H4 (cell line): ENCODE measurements at places on chromosomes 11 and 22.

- no peak for DNase-seq
These were observed 370.7 kb upstream of the CCDC90B start for GRCh38 chr11:83656796-83657330.

DNA sequence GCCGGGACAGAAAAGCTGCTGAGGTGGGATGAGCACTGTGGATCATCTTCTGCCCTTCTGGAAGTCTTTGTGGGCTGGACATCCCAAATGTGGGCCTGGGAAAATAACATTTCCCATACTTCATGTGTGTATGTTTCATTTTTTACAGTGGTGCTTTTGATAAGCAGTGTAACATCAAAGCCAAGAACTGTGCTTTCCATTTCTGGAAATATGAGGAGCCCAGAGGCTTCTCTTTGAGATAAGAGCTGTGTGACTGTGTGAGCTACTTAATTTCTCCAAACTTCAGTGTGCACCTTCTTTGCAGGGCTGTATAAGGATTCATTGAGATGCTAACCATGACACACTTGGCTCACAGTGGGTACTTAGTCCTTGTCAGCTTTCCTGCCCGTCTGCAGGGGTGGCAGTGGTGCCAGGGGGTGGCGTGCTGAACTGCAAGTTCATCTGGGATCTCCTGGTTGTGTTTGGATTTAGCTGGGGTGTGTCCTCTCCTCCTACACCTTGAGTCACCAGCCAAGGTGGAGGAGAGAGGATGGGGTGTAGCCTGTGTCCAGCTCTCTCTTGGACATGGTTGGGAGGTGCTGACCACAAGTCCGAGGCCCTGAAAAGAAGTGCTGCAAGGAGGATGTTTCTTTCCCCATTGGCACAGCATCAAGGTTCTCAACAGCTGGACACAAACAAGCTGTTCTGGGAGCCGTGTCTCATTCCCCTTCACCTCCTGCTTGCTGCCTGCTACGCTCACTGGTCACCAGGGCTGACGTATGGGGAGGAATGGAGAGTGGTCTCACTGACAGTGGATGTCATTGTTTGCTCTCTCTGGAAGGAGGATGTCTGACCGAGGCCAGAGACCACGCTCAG, 139.4 kb downstream of the TEAD1 start:
- DNase-seq = peak; percentile 65

DNA sequence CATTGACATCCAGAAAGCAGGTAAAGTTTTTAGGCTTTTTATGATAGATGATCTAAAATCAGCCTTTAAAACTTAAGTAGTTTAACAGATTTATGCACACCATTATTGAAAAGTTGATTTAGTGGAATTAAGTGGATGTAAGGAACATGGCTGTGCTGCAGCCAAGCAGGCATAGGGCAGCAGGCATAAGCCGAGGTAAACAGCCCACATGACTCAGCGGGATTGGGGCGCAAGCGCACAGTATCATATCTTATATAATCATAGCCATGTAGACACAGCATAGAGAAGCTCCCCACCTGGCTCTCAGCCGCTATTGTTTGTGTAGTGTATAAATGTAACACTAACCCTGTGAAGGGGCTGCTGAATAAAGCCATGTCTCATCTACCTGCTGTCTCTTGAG, 157.5 kb downstream of the WNT11 start:
- no peak for DNase-seq

- DNase-seq = peak; percentile 14
These were observed 212.7 kb upstream of the CADM1 start for GRCh38 chr11:115716601-115717529.

DNA sequence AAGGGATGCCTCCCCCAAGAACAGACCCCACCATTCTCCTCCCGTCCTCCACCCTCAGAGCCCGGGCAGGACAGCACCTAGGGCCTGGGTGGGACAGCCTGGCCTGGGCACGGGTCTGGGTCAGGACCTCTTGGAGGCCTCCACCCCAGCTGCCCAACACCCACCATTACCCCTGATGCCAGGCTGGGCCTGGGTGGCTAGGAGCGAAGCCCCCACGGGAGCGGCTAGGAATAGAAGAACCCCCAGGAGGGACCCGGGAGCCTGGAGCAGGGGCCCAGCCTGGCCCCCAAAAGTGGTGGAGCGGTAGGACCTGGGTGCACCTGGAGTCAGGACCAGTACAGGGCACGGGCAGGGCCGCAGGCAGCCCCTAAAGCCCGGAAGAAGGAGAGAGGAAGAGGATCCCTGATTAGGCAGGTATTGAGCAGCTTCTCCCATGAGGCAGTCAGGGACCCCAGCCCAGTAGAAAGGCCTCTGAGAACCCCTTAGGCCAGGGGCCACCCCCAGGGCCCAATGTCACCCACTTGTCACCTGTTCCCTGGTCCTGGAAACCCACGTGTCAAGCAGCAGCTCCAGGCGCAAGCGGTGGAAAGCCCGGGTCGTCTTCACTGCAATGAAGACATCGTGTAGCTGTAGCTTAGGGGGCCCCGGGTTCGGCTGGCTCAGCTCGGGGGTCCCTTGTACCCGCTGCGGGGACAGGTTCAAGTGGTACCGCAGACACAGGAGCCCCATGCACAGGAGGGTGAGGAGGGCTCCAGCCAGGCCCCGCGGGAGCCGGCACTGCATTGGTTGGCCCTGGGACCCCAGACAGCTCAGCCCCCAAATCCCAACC, 575 bp downstream of the MFNG start:
- no peak for DNase-seq

DNA sequence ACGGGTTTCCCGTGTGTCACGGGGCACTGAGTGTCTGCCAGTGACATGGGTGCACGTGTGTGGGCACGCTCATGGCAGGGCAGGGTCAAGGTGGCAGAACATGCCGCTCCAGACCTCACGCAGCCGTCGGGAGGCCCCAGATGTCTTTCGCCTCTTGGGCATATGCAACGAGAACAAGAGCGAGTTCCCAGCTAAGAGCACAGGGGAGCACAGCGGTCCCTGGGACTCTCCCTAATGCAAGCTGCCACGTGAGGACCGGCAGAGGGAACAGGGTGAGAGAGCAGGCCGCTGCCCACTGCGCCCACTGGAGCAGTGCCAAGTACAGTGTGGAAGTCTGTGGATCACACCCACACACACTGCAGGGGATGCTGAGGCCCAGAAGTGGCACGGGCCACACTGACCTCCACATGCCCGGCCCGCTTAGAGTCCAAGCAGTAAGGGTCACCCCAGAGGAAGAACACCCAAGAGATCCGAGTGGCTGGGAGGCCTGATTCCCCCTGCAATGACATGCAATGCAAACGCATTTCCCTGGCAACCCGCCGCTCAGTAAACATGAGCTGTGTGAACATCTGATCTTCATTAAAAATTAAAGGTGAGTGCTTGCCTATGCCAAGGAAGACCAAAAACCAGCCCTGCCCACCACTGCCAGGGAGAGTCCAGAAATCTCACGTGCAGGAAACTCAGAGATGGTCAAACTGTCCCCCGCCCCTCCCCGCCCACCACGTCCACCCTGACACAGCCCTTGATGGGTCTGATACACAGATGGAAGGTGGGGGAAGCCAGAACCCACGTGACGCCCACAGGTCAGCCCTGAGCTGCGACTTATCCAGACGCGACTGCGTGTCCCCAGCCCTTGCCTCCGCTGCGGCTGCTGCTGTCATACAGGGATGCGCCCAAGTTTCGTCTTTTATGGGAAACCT, 11.7 kb downstream of the CERK start:
- no peak for DNase-seq

DNA sequence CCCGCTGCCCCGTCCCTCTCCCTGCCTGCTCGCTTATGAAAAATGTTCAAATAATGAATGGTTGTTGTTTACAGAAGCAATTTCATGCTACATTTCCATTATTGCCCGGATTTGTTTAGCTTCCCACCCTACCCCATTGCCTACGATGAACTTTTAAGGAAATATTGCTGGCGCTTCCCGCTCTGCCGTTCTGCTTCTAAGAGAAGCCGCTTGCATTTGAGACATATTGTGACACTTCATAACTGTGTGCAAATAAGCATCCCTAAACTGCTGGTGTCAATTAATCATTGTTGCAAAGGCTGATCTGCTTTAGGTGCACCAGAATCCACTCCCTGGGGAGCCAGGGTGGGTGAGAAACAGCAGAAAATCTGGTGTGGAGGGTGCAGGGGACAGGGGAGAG, 52.3 kb upstream of the LMO1 start:
- DNase-seq = no peak
